ENCODE measurements at places on chromosomes 12 and 14.

GRCh38 chr12:53727310-53728041, at the start of gene CALCOCO1:
TSS of gene CALCOCO1 (minus strand) at chr12:53727452. CDS start at chr12:53725242, 2,210 bp downstream.
- DNase-seq, result peak; percentile 96

DNA sequence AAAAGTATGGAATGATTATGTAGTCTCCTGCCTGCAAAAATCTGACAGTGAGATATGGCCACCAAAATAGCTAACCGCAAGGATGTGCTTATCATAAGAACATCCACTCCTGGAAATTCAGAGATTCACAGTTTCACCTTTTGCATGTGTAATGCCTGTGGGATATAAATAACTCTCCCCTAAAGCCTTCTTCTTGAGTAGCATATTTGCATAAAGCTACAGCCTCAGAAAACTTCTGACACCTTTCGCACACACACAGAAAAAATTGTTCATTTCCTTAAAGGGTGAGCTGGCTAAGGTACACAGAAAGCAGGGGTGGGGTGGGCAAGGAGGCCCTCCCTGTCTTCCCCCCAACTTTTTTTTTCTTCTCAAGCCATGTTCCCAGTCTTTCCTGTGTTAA, 3.1 kb upstream of the IGF1 start:
- no peak for DNase-seq

- no peak for DNase-seq
Observed at GRCh38 chr12:116381744-116382685, 104.5 kb upstream of the MED13L start.

GRCh38 chr14:91396959-91397815, 20.4 kb downstream of the CCDC88C start:
- no peak for DNase-seq

DNA sequence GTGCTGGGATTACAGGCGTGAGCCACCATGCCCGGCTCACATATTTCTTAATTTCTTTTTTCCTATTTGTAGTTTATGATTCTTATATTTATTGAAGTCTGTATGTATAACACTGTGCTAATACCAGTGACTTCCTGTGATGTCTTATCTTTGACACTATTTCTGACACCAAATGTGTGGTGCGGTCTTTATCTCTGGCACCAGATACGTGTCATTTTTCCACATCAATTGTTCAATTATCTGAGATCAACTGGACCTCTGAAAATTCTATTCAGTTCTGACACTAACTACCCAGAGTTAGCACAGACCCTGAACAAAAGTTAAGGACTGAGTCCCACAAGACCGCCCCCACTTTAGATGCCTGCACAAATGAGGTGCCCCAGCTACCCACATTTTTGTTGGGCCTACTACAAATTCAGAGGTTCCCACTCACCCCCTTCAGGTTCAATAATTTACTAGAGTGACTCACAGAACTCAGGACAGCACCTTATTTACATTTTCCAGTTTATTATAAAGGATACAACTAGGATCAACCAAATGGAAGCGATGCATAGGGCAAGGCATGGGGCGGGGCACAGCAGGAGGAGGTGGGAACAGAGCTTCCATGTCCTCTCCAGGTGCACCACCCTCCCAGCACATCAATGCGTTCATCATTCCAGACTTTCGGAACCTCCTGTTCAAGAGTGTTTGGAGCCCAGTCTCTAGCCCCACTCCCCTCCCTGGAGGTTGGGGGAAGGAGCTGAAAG, 11.6 kb upstream of the SRSF9 start:
- no peak for DNase-seq

GRCh38 chr14:94009767-94010166, 12.7 kb downstream of the CCDC197 start:
- DNase-seq, result no peak

DNA sequence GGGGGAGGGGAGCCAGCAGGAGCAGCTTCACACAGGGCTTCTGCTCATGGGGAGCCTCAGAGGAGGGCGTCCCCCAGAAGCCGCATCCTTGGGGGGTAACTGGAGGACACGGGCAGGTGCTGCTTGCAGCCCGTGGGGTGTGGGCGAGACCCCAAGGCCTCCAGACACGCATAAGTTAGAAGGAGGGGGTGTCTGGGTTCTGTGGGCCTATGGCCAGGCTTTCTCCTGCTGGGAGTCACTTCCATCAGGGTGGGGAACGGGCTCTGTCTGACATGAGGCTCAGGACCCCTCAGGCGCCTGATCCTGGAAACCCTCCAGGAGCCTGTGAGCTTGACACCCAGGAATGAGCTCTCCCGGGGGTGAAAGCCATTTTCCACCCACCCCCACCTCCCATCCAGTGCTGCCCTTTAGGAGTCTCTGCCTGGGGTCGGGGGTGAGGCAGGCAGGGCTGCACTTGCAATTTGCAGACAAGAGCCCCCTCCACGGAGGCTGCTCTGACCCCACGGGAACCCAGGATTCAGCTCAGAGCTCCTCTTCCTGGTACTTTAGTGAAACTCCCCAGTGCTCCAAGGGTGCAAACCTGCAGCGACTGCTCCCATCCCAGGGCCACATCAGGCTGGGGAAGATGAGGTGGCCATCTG, 325.7 kb downstream of the ADGRD1 start:
- no peak for DNase-seq

GRCh38 chr12:13144266-13144828, 40.9 kb upstream of the GSG1 start:
- DNase-seq, result no peak

DNA sequence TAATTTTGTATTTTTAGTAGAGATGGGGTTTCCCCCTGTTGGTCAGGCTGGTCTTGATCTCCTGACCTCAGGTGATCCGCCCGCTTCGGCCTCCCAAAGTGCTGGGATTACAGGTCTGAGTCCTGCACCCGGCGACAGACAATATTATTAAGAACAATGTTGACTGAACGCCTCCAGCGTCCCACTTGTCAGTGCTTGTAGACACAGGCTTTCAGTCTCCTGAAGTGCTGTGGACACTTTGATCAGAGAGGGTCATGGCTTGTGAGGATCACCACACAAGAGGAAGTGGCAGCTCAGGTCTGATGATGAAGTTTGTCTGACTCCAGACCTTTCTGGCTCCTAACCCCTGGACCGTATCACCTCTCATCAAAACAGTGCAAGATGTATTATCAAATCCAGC, 114.6 kb downstream of the CHST11 start:
- DNase-seq, result no peak

DNA sequence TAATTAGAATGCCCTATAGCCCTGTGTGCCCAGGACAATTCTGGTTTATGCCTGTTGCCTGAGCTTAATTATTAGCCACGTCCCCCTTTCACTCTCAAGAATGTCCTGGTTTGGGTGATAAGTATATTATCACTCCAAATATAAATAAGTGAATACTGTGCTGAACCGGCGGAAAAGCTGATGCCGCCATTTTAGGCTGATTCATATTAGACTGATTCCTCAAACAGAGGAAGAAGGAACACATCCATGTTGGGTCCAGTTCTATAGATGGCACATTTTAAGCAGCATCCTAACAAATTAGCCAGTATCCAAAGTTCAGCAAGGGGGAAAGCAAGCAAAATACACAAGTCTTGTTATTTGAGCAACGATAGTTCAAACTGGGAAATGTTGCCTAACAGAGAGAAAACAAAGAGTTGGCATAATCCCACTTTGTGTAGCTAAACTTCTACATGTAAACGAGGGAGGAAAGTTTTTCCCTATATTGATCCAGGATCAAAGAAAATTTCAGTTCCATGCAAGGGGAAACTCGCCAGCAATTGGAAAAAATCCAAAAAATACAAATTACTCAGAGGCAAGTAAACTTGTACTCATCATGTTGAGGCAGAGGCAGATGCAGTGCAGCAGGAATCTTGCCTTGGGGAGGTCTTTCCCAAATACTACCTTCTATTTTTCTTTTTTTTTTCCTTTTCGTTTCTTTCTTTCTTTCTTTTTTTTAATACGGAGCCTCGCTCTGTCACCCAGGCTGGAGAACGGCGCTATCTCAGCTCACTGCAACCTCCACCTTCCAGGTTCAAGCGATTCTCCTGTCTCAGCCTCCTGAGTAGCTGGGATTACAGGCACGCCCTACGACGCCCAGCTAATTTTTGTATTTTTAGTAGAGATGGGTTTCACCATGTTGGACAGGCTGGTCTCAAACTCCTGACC, 96.2 kb downstream of the ITPR2 start:
- no peak for DNase-seq

Measured in stimulated activated CD8-positive, alpha-beta memory T cell treated with anti-CD3 and anti-CD28 coated beads, Interleukin-15, amount 100 ng/mL, for 4 hours (primary cell).